Breast epithelium (tissue), 4 donors: ENCODE measurements at places on chromosomes 4 and X.

DNA sequence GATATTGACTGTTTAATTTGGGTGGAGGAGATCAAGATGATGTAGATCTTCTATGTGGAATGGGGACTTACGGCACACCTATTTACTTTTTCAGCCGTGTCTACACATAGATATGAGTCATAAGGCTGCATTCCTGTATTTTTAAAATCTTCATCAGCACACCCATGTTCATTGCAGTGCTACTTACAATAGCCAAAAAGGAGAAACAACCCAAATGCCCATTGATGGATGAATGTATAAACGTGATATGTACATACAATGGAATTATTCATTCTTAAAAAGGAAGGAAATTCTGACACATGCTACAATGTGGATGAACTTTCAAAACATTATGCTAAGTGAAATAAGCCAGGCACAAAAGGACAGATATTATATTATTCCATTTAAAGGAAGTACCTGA, 98.6 kb downstream of the AASDH start:
- no peaks in the 10 kb centered on the region for H3K4me1 ChIP-seq
- DNase-seq: no peak
- H3K36me3 ChIP-seq: no peaks in the 10 kb centered on the region
- H3K27me3 ChIP-seq: no peaks in the 10 kb centered on the region

- H3K27ac ChIP-seq: no peak overlapping the region
- no peaks in the 10 kb centered on the region for H3K36me3 ChIP-seq
- no peak for DNase-seq
- H3K27me3 ChIP-seq: no peaks in the 10 kb centered on the region
These were observed 37.4 kb downstream of the CCNG2 start for GRCh38 chr4:77194366-77194765.

GRCh38 chr4:7423801-7424552, 10.8 kb downstream of the PSAPL1 start:
- no peaks in the 10 kb centered on the region for H3K27me3 ChIP-seq
- no peak overlapping the region for H3K4me3 ChIP-seq
- H3K27ac ChIP-seq: no peak overlapping the region
- peak; percentile 13 for DNase-seq
- no peaks in the 10 kb centered on the region for H3K4me1 ChIP-seq

GRCh38 chr4:145822181-145822580, 116.4 kb downstream of the ZNF827 start:
- no peaks in the 10 kb centered on the region for H3K4me1 ChIP-seq
- H3K27me3 ChIP-seq: no peaks in the 10 kb centered on the region
- no peak for DNase-seq
- H3K36me3 ChIP-seq: peaks cover 4% of the 10 kb centered on the region

GRCh38 chr4:127708985-127709384, 21.2 kb upstream of the SLC25A31 start:
- no peak overlapping the region for H3K4me3 ChIP-seq
- H3K4me1 ChIP-seq: no peaks in the 10 kb centered on the region
- peak overlapping the region; percentile 44 for H3K27ac ChIP-seq
- H3K27me3 ChIP-seq: no peaks in the 10 kb centered on the region

DNA sequence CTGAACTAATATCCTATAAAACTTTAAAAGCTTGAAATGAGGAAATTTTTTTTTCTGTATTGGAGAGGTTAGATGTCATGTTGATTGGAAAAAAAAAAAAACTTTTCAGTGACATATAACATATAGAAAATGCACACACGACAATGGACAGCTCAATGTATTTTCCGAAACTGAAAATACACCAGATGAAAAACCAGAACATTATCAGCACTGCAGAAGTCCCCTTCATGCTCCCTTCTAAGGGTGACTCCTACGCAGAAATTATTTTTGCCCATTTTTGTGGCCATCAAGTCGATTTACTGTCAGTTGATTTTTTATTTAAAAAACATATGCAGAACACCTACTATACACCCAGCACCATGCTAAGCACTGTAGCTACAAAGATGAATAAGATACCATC, 148.3 kb downstream of the APBB2 start:
- H3K36me3 ChIP-seq: no peaks in the 10 kb centered on the region
- no peaks in the 10 kb centered on the region for H3K4me1 ChIP-seq
- H3K27ac ChIP-seq: no peak overlapping the region
- DNase-seq: no peak

- H3K4me3 ChIP-seq: peak overlapping the region; percentile 91
- DNase-seq: no peak
- H3K36me3 ChIP-seq: no peaks in the 10 kb centered on the region
- peak overlapping the region; percentile 98 for H3K27ac ChIP-seq
- H3K27me3 ChIP-seq: no peaks in the 10 kb centered on the region
These were observed 630 bp downstream of the SMARCA5 start for GRCh38 chr4:143514169-143514495.

DNA sequence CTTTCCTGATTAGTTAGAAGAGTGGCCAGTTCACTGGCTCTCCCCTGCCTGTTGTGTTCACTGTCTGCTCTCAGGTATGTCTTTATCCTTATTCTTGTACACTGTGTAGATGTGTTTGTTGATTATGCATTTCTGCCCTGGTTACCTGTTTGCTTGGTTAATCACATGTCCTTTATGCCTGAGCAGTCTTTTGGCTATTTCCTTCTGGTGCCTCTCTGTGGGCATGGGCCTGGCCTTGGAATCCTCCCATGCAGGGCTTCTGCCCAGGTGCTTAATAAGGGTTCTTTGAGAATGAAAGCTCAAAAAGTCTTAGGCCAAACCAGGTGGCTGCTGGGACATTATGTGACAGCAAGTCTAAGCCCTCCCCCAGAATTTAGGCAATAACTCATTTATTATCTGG, 26.5 kb downstream of the OTUD6A start:
- no peak overlapping the region for H3K27ac ChIP-seq
- DNase-seq: no peak
- H3K27me3 ChIP-seq: no peaks in the 10 kb centered on the region
- H3K4me3 ChIP-seq: no peak overlapping the region
- no peaks in the 10 kb centered on the region for H3K4me1 ChIP-seq
- no peaks in the 10 kb centered on the region for H3K36me3 ChIP-seq

GRCh38 chr4:57911203-57911602, 801.0 kb upstream of the IGFBP7 start:
- H3K4me3 ChIP-seq: no peak overlapping the region
- H3K27me3 ChIP-seq: no peaks in the 10 kb centered on the region
- no peaks in the 10 kb centered on the region for H3K4me1 ChIP-seq
- no peak overlapping the region for H3K27ac ChIP-seq
- no peak for DNase-seq

DNA sequence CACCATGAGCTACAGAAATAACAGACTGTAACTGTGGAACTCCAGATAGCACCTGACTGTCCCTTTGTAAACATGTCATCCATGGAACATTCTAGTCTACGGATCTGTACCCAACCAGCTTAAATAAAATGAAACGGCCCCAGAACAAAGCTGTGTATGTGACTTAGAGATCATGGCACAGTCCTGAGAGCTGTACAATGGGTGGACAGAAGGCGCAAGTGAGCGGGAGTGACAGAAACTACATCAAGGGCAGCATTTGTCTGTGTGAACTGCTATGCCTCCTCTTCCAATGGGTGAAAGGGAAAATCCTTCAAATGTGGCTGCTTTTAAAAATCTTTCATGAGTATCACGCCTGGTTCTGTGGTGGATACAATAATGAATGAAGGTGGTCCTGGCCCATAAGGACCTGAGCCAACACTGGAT, 72.5 kb downstream of the FAT1 start:
- no peaks in the 10 kb centered on the region for H3K27me3 ChIP-seq
- H3K27ac ChIP-seq: no peak overlapping the region
- no peak for DNase-seq
- H3K36me3 ChIP-seq: no peaks in the 10 kb centered on the region
- H3K4me1 ChIP-seq: no peaks in the 10 kb centered on the region

GRCh38 chr4:139014371-139015268, 961 bp upstream of the NOCT start:
- DNase-seq: no peak
- H3K27me3 ChIP-seq: no peaks in the 10 kb centered on the region
- no peaks in the 10 kb centered on the region for H3K4me1 ChIP-seq
- H3K4me3 ChIP-seq: peak overlapping the region; percentile 69

- H3K4me3 ChIP-seq: no peak overlapping the region
- H3K4me1 ChIP-seq: no peaks in the 10 kb centered on the region
- no peak for DNase-seq
- no peaks in the 10 kb centered on the region for H3K36me3 ChIP-seq
- no peak overlapping the region for H3K27ac ChIP-seq
These were observed 39.8 kb downstream of the RAB33A start for GRCh38 chrX:130211415-130212186.

DNA sequence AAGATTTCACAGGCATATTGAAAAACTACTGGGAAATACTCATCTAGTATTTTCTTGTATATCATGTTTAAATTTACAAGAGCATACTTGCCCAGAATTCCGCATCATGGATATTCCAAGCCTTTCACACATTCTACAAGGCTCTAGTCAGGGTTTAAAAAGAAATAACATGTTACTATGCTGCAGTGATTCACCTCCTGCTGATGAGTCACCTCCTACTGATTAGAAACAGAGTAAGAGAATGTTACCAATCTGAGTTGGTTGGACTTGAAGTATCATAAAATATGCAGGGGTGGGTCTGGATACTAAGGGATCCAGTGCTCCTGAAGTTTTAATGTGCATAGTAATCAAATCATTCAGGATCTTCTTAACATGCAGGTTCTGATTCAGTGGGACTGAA, 192.0 kb upstream of the ANK2 start:
- no peak for DNase-seq
- peak overlapping the region; percentile 38 for H3K27ac ChIP-seq

DNA sequence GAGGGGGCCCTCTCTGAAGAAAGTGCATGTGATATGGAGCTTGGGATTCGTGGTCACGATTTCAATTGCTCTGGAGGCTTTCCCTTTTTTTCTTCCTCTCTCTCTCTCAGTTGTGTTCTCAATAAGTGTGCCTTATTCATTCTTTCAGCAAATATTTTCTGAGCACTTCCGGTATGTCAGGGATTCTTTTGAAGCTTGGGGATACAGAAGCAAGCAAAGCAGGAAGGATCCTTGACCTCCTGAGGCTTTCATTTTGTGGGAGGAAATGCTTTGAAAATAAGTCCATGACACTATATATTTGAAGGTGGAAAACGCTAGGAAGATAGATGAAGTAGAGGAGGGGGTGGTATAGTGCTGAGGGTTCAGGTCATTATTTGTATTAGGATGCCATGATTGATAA, 12.6 kb upstream of the GABRE start:
- no peaks in the 10 kb centered on the region for H3K36me3 ChIP-seq
- H3K4me1 ChIP-seq: no peaks in the 10 kb centered on the region
- H3K27me3 ChIP-seq: peaks cover 15% of the 10 kb centered on the region
- DNase-seq: no peak
- no peak overlapping the region for H3K27ac ChIP-seq

GRCh38 chr4:74109870-74110605, 11.0 kb upstream of the CXCL2 start:
- no peak overlapping the region for H3K4me3 ChIP-seq
- peaks cover 4% of the 10 kb centered on the region for H3K4me1 ChIP-seq

DNA sequence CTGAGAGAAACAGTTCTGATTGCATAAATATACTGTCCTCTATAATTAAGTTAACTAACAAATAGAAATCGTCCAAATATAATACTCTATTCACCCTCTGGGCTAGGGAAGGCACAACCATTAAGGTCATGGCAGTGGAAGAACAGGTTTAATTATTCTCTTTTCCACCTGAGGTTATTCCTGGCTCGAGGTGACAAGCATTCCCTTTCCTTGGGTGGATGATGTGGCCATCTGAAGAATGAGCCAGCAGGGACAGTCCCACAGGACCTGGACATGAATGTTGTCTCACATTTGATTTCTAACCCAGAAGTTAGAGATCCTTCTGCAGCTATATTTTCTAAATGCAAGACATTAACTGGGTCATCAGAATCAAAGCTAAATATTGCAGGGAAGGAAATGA, 5.5 kb downstream of the IBSP start:
- H3K36me3 ChIP-seq: no peaks in the 10 kb centered on the region
- no peak for DNase-seq
- no peak overlapping the region for H3K27ac ChIP-seq
- H3K27me3 ChIP-seq: no peaks in the 10 kb centered on the region

DNA sequence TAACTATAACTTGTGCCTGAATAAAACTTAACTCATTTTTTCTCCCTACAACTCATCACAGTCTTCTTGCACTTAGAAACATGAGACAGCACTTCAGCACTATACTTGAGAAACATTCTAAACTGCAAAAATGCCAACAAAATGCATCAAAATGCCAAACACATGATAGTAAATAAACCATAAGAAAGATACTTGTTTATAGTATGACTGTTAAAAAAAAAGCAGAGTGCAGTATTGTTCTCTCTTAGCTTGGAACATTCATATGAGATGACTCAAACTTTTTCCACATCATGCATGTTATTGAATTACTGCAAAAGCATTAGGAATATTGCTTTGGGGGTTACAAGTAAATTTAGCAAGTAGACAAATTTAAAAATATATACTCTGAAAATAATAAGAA, 135.7 kb upstream of the ANXA10 start:
- no peaks in the 10 kb centered on the region for H3K36me3 ChIP-seq
- no peaks in the 10 kb centered on the region for H3K4me1 ChIP-seq
- no peak overlapping the region for H3K4me3 ChIP-seq
- H3K27ac ChIP-seq: no peak overlapping the region
- H3K27me3 ChIP-seq: no peaks in the 10 kb centered on the region

DNA sequence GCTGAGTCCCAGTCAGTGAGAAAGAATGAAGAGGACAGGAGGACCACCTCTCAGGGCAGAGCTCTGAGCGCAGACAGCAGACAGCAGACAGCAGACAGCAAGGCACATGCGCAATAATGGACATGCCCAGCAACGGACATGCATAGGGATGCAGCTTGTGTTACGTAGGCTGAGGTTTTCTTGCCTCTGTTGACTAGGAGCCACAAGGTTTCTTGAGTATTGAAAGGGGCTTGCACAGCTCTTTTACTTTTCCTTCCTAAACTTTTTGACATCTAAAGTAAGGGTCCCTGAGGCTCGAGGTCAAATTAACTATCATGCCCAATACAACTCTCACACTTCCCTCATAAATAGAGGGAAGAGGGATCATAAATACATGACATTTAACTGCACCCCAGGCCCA, at the start of gene PAGE3:
Gene PAGE3, minus strand, starts transcription at position 101 of the 400 bp plus-strand sequence. CDS start 1,013 bp downstream, outside the sequence.
- H3K27me3 ChIP-seq: no peaks in the 10 kb centered on the region
- no peak within 1 kb of the TSS for H3K27ac ChIP-seq
- no peaks in the 10 kb centered on the region for H3K4me1 ChIP-seq
- H3K4me3 ChIP-seq: no peak within 1 kb of the TSS
- no peak for DNase-seq
- no peaks in the 10 kb centered on the region for H3K36me3 ChIP-seq

GRCh38 chr4:187192266-187192665, 468.6 kb upstream of the FAT1 start:
- no peak overlapping the region for H3K4me3 ChIP-seq
- DNase-seq: no peak
- H3K4me1 ChIP-seq: no peaks in the 10 kb centered on the region
- no peaks in the 10 kb centered on the region for H3K36me3 ChIP-seq
- H3K27ac ChIP-seq: no peak overlapping the region

- H3K27me3 ChIP-seq: peaks cover 3% of the 10 kb centered on the region
- no peak overlapping the region for H3K27ac ChIP-seq
- no peak overlapping the region for H3K4me3 ChIP-seq
- no peak for DNase-seq
- no peaks in the 10 kb centered on the region for H3K4me1 ChIP-seq
These were observed 5.4 kb upstream of the SOX3 start for GRCh38 chrX:140510306-140510676.
